NK-92 treated with Interleukin-12 subunit alpha and Interleukin-12 subunit beta, amount 100 ng/mL, for 24 hours (cell line): ENCODE measurements at places on chromosomes 2 and 18.

- no peak for DNase-seq
Measured at GRCh38 chr2:121479882-121480522, 50.7 kb upstream of the RNU4ATAC start.

DNA sequence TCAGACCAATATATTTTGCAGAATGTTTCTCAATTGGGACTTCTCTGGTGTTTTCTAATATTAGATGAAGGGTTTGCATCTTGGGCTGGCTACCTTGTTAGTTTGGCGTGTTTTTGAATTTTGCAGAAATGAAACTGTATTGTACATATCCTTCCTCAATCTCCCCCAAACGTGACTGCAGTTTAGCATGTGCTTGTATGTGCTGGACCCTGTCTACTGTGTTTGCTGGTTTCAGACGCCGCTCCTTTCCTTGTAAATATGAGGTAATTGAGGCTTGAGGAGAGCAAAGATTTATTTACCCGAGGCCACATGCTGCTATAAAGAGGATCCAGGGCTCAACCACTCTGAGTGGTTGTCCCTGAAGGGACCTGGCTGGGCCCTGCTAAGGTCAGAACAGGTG is 57.2 kb downstream of the NGEF start:
- no peak for DNase-seq

DNA sequence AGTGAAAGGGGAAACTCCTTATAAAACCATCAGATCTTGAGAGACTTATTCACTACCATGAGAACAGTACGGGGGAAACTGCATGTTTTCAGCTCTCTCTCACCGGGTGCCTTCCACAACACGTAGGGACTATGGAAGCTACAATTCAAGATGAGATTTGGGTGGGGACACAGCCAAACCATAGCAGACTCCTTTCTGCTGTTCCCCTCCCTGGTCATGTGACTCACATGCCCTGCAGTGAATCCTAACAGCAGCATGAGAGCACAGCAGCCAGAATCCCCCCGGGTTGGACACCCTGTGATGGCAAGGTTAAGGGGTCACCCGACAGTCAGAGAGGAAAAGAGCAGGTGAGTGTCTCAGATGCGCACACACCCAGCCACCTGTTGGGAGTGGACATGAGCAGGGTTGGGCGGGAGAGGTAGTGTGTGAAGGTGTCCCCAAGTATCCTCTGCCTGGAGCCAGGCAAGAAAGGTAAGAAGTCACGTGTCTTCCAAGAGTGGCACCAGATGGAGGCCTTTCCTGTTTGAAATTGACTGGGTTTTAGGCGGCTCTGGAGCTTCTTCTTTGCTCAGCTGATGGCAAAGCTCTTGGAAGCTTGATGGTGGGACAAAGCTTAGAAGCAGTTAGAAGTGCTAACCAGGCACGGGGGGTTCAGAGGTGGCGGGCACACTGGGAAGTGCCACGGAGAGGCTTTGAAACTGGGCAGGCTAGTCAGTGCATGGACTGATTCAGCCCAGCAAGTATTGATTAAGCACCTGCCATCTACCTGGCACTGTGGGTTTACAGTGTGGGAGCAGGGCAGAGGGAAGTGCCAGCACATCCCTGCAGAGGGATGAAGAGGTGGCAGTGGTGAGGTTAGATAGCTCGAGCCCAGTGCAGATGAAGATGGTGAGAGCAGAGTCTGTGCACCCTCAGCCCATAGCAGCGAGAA is 68.7 kb downstream of the RHOB start:
- no peak for DNase-seq

DNA sequence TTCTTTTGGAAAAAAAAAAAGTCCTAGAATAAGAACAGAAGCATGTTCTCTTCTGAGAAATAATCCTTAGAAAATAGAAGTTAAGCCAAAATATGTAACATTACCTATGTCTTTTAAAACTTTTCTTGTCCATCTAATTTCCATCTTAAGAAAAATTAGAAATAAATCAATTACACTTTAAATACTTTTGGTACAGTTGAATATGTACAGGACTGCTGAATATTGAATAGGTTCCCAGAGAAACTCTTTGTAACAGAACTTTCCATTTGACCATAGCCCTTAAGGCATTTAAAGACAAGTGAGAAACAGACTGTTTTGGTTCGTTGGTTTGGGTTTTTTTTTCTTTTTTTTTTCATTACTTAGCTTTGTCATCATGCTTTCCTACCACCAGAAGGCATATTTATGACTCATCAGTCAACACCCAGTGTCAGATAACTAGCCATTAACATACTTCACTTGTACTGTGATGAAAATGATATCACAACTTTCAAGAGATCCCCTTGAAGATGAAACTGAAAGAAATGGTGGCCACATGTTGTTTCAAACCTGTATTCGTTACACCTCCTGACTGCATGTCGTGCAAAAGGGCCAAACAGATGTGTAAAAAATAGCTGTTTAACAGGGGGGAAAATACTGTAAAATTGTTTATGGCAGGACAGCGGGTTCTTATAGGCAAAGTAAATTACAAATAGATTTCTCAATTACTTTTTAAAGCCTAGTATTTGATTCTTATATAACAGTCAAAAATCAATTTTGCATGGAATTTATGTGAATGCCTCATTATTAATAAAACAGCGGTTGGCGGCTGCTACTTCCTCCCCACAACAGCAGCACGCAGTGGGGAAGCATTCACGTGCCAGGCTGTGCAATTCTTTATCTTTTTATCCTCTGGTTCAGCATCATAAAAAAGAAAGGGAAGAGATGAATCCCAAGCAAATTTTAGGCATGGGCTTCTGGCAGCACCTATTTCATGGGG is 280.7 kb upstream of the HNRNPA3 start:
- peak; percentile 28 for DNase-seq

DNA sequence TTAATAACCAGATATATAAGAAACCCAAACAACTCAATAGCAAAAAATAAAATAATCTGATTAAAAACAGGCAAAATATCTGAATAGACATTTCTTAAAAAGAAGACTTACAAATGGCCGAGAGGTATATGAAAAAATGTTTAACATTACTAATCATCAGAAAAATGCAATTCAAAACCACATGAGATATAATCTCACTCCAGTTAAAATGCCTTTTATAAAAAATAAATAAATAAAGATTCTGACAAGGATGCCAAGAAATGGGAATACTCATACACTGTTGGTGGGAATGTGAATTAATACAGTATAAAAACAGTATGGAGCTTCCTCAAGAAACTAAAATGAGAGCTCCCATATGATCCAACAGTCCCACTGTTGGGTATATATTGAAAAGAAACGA is 33.9 kb upstream of the BMP10 start:
- no peak for DNase-seq

DNA sequence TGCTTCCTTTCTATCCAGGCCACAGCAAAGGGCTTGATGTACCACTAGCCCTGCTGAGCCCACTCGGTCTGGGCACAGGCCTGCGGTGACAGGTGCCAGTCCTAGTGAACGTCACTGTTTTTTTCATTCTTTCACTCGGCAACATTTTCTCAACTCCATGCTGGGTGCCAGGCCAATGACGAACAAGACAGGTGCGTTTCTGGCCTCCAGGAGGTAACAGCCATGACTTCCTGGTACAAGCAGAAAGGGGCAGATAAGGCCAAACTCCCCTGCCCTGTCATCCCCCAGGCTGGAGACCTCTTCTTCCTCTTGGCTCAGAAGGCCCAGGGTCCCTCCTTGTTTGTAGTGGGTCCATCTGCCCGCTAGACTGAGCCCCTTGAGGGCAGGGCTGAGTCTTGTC is 55.7 kb upstream of the OTOF start:
- no peak for DNase-seq

DNA sequence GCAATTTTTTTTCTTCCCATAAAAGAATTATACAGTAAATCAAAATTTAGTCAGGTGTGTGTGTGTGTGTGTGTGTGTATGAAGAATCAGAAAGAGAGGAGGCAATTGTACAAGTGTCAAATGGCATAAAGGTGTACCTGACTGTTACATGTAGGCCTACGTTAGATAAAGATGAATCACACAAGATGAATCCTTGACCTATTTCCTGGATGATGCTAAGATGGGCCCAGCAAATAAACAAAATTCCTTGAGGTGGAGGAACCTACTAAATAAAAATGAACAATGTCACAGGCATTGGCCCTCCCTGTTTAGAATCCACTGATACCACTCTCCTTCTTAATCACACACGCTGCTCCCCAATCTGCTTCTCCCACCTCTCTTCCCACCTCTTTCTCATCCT is 79.7 kb upstream of the LRATD1 start:
- no peak for DNase-seq

GRCh38 chr2:172986040-172986439 is 89.6 kb upstream of the MAP3K20 start:
- DNase-seq, result no peak

DNA sequence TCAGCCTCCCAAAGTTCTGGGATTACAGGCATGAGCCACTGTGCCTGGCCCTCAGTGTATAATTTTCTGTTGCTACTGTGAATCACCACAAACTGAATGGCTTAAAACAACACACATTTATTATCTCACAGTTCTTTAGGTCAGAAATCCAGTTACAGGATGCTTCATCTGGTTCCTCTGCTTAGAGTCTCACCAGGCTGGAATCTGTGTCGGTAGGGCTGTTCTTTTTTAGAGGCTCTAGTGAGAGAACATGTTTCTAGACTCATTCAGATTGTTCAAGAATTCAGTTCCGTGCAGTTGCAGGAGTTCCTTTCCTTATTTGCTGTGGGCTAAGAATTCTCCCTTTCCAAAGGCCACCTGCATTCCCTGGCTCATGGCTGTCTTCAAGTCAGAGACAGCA is 22.2 kb downstream of the CCDC121 start:
- no peak for DNase-seq

GRCh38 chr2:33477473-33478468 is 1.3 kb downstream of the RASGRP3 start:
- DNase-seq, result no peak

DNA sequence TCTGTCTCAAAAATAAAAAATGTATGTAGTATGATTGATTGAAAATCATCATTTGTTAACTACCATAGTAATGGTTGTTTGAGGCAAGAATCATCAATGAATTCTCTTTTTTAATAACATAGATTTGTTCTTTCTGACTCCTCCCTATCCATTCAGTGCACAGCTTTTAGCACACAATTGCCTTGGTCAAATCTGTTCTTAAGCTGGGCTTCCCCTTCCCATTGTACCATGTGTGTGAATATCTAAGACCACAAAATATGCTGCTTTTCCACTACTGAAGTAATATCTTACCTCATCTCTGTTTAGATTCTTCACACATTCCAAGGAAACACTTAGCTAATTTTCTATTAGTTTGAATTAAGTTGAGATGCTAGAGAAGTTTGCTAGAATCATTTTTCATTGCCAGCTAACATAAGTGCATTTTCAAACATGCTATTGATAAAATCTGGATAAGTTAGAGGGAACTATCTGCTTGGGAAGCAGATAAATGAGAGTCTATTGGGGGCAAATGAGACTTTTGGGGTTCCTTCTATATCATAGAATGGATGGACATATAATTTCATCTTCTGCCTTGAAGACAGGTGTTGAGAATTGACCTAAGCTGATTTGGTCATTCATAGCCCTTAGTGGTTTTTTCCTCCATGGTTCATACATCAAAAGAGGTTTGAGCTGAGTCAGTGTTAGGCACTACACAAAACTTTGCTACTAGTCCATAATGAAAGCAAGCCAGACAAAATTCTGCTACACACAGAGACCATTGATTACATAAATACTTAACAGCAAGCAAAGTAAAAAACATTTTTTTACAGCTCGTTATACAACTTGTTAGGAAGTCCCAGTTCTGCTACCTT is 231.9 kb downstream of the PLCL1 start:
- DNase-seq, result no peak

GRCh38 chr2:46643951-46644350 is 164.6 kb downstream of the TMEM247 start:
- no peak for DNase-seq

DNA sequence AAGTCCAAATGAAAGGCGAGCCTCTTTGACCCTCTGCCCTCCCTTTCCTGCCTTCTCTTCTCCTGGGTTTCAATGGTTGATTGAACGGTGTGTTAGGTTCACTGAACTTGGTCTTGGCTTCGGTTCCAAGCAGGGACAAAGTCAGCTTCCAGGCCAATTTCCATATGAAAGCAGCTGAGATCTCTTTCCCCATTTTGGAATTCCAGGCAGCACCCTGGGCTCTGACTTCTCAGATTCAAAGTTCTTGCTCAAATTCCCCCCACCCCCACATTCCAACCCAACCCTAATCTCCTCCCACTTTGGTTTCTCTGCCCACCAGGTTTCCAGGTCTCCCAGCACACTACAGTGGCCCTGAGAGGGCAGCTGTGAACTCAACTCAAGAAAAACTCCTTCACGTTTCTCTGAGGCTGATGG is 231.0 kb downstream of the INSIG2 start:
- no peak for DNase-seq

DNA sequence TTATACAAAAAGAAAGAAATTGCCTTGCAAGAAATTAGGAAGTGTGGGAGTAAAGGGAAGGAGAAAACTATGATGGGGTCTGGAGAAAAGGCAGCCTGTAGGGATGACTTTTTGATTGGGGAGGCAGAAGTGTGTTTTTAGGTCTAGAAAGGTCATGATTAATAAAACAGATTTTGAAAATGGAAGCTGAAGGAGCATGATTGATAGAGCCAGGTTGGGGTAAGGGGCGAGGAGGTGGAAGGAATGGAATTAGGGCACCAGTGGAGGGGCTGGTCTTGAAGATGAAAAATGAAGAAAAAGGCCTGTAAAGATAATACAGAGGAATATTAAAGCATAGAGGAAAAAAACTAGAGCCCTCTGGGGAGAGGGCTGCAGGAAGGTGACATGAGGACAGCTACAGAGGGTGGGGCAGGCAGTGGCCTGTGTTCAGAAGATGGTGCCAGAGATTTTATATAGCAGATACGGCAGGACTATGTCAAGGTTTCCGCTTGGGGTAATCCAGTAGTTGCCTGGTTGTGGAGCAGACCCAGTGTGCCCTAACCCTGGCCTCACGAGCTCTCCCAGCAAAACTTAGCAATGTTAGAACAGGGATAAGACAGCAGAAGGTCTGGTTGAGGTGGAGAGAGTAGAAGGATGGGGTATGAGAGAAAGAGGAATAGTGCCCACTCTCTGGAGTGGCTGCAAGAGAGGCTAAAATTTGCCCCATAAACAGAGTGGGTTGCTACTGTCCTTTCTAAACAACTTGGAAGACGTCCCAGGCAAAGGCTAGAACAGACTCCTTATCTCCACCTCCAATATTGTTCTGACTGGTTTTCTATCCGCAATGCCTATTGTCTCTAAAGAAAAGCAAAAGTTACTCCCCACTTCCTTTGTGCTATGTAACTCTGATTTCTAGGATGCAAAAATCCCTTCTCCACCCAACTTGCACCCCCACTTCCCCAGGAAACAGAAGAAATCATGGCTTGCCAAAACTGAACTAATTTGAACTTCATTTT is 287.3 kb downstream of the AGPS start:
- DNase-seq, result no peak

GRCh38 chr2:172749388-172749787 is 13.7 kb downstream of the RAPGEF4 start:
- no peak for DNase-seq

GRCh38 chr2:10337449-10338269 is 35.0 kb downstream of the HPCAL1 start:
- no peak for DNase-seq

GRCh38 chr2:101038455-101039255 is 36.6 kb downstream of the RPL31 start:
- peak; percentile 22 for DNase-seq

GRCh38 chr18:28834889-28835288 is 658.0 kb upstream of the CDH2 start:
- no peak for DNase-seq

- no peak for DNase-seq
Measured at GRCh38 chr18:9405130-9405529, 70.2 kb upstream of the RALBP1 start.

GRCh38 chr2:169464466-169464865 is 14.8 kb upstream of the BBS5 start:
- DNase-seq, result no peak
